ENCODE measurements at places on chromosomes 5 and 9. TPM values are rescaled to one million over a fixed set of nuclear protein-coding genes. Genes with fewer than 3 reads are reported as not detected.

GRCh38 chr5:128304088-128304487 is 220.5 kb downstream of the SLC12A2 start:
- peaks cover 26% of the 10 kb centered on the region for H3K36me3 ChIP-seq
- H3K27me3 ChIP-seq: no peaks in the 10 kb centered on the region
- no peak for DNase-seq
- no peak overlapping the region for H3K27ac ChIP-seq

- H3K27me3 ChIP-seq: no peaks in the 10 kb centered on the region
- H3K27ac ChIP-seq: no peak overlapping the region
- no peaks in the 10 kb centered on the region for H3K36me3 ChIP-seq
- no peaks in the 10 kb centered on the region for H3K4me1 ChIP-seq
- H3K4me3 ChIP-seq: no peak overlapping the region
These were observed 320.4 kb upstream of the EFNA5 start for GRCh38 chr5:107990881-107991810.

The MFAP3 gene
- 42.7 TPM for total RNA-seq

The C5orf52 gene
- total RNA-seq: not detected

DNA sequence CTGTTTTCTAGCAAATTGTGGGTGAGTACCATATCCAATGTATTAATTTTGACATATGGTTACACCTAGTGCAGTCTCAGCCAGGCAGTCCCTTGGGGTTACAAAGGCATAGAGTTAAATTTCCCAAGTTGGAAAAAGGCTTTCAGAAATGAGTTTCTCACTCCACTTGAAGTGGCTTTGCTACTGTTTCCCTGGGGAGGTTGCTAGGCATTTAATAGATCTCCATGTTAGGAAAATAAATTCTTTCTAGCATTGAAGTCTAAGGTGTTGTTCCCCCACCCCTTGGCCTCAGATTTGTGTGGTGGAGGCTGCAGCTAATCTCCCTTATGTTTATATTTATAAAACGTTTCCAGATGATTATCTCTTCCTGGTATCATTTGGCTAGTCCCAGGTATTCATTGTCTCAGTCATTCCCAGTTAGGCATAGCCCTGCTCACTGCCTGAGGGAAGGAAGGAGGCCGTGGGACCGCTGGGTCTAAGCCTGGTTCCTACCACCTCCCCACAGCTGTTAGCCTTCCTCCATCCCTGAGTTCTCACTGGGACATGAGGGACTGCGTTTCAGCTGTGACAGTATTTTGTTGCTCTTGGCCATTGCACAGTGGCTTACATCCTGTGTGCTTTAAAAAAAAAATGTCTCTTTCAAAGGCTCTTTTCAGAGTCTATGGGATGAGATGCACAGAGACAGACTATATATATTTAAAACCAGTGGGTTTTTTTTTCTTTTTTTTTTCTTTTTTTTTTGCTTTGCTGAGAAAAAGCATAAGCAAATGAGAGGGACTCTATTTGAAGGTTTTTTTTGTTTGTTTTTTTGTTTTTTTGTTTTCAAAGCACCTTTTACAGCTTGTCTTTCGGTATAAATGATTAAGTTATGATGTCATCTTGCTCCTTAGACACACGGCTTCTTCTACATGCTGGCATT is 121.5 kb downstream of the MAST4 start:
- H3K36me3 ChIP-seq: no peaks in the 10 kb centered on the region
- peaks cover 4% of the 10 kb centered on the region for H3K27me3 ChIP-seq
- peak overlapping the region; percentile 45 for H3K27ac ChIP-seq
- no peak overlapping the region for H3K4me3 ChIP-seq

DNA sequence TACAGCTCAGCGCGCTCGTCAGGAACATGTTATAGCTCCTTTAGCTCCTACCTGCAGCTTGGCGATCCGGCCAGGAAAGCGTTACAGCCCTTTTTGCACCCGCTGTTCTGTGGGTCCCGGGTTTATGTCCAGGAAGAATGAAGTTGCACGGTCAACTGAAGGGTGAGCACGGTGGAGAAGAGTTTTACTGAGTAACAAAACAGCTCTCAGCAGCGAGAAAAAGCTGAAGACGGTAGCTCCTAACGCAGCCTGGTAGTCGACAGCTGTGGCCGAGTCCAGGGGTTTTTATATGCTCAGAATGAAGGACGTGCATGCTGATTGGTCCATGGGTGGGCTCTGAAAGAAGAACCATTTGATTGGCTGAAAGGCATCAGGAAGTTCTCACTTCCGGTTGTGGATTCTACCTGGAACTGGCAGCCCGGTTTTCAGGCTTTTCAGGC is 1830.1 kb upstream of the NUDT12 start:
- H3K4me3 ChIP-seq: no peak overlapping the region
- H3K27me3 ChIP-seq: no peaks in the 10 kb centered on the region
- no peak overlapping the region for H3K27ac ChIP-seq
- no peak for DNase-seq
- H3K4me1 ChIP-seq: no peaks in the 10 kb centered on the region

The SLC46A2 gene
- total RNA-seq: not detected

DNA sequence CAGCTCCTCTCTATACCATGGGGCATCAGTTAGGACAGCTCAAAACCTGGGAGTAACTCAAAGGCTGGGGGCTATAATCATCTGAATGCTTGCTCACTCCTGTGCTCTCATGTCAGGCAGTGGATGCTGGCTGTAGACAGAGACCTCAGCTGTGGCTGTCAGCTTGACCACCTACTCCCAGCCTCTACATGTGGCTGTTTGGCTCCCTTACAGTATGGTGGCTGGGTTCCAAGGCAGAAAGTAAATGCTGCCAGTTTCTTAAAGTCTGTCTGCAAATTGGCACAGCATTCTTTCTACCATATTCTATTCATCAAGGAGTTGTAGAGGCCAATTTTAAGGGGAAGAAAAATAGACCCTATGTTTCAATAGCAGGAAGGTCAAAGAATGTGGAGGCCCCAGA is 66.9 kb downstream of the TMC1 start:
- no peak overlapping the region for H3K27ac ChIP-seq
- H3K36me3 ChIP-seq: no peaks in the 10 kb centered on the region
- no peak for DNase-seq
- H3K27me3 ChIP-seq: peaks cover 3% of the 10 kb centered on the region
- peaks cover 13% of the 10 kb centered on the region for H3K4me1 ChIP-seq

GRCh38 chr5:31328040-31328733 is 134.7 kb downstream of the CDH6 start:
- no peak overlapping the region for H3K27ac ChIP-seq
- peaks cover 4% of the 10 kb centered on the region for H3K4me1 ChIP-seq
- no peaks in the 10 kb centered on the region for H3K36me3 ChIP-seq
- DNase-seq: no peak
- H3K27me3 ChIP-seq: no peaks in the 10 kb centered on the region
- H3K4me3 ChIP-seq: no peak overlapping the region

GRCh38 chr5:10265245-10266109 is 15.4 kb downstream of the CCT5 start:
- peaks cover 2% of the 10 kb centered on the region for H3K4me1 ChIP-seq
- H3K27me3 ChIP-seq: peaks cover 4% of the 10 kb centered on the region
- no peak overlapping the region for H3K27ac ChIP-seq
- DNase-seq: no peak
- no peak overlapping the region for H3K4me3 ChIP-seq

The OMD gene
- total RNA-seq: not detected

DNA sequence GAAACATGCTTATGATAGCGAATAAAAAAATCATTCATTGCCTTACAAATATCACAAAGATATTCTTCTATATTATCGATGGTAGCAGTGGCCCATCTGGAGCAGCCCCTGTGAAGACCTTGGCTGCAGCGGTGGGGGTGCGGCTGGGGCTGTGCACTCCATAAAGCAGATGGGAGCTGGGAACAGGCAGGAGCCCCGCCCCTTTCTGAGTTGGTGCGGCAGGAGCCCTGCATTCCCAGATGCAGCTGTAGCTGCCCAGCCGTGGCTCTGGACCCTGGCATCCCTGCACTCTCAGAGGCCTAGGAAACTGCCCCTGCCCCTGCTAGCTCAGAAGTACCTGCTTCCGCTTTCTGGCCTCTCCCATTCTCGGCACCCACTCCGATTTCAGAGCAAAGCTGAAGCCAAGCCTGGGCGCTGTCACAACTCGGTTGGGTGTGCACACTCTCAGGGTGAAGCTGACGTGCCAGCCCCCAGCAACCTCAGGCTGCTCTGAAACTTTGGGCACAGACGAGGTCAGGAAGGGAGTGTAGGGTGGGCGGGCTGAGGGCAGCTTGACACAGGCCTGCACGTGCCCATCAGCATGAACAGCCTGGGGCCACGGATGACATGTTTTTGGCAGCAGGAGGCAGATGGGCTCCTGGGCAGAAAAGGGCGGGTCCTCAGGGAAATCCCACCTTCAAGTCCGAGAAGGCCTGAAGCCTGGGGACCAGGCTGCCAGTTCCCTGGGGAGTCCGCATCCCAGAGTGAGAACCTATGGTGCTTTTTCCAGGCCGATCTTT is 1440.8 kb upstream of the ACO1 start:
- no peak overlapping the region for H3K4me3 ChIP-seq
- no peaks in the 10 kb centered on the region for H3K36me3 ChIP-seq
- H3K4me1 ChIP-seq: no peaks in the 10 kb centered on the region
- no peak overlapping the region for H3K27ac ChIP-seq
- peaks cover 2% of the 10 kb centered on the region for H3K27me3 ChIP-seq

The DEPDC1B gene
- 6.4 TPM for total RNA-seq
